ENCODE measurements at places on chromosomes 5 and 9.

DNA sequence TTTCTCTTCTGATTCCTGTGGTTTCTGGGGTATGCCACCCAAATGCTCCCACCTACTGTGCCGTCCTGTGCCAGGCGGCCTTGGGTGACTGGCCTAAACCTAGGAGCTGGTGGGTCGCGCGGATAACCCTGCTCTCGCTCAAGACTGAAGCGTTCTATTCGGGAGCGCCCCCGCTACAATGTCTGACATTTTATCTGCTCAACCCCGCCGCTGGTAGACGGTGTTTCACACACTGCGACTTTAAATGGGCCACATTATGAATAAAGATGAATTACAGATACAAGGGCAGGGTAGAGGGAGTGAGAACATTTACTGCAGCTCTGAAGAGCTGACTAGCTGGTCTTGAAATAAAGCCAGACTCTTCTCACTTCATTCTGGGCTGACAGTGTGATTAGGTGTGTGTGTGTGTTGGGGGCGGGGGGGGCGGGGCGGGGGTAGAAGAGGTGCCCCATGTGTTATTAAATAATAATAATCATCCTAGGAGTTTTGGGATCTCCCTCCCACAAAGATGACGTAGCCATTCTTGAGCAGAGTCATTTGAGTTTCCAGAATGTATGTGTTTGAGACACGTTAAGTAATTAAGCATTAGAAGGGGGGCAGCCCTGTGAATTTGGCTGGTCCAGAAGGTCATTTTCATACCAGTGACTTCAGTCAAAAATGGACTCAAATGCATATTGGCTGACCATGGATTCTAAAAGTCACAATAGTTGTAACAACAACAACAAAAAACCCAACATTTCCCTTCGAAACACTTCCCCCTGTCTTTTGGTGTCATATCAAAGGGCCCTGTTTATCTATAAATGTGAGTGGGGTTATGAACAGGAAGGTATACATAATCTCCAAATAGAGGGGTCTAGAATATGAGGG lies 1.0 kb upstream of the PTCH1 start:
- DNase-seq = no peak

GRCh38 chr5:138024117-138024516 lies 8.8 kb downstream of the FAM13B start:
- peak; percentile 8 for DNase-seq

DNA sequence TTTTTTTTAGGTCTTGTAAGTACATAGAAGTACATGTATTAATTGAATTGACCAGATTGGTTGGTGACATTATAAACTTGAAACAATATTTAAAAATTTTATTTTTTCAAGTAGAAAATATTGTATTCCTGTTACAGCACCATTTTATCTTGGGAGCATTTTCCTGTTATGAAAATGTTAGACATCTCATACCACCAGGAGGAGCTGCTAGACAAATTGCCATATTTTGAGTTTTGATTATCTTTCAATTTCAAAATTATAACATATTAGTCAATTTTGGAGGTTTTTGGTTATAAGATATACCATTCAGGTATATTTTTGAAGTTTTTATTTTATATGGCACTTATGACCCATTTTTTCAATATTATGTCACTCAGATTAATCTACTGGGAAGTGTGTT lies 84.4 kb downstream of the CNTLN start:
- DNase-seq = peak; percentile 14

- peak; percentile 24 for DNase-seq
These were observed 56.0 kb downstream of the RGS3 start for GRCh38 chr9:113519426-113520108.

DNA sequence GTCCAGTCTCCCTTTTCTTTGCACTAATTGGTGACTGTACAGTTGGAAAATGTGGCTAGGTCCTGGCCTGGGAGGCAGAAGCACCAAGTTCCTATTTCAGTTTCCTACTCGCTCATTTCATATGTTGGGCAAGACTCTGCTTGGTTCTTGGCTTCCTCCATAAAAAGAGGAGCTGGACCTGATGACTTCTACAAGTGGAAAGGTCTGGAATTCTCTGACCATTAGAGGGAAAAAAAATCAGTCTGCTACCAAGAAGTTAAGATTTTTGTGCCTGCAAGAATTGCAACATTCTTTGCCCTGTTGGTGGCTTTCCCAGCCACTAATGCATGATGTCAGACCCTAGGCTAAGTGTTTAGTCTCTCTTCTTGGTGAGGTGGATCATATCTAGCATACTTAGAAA lies 91.5 kb downstream of the WDR41 start:
- DNase-seq = peak; percentile 41

All from GM03348 (cell line).